Panc1 (cell line): ENCODE measurements at places on chromosomes 11 and 22.

DNA sequence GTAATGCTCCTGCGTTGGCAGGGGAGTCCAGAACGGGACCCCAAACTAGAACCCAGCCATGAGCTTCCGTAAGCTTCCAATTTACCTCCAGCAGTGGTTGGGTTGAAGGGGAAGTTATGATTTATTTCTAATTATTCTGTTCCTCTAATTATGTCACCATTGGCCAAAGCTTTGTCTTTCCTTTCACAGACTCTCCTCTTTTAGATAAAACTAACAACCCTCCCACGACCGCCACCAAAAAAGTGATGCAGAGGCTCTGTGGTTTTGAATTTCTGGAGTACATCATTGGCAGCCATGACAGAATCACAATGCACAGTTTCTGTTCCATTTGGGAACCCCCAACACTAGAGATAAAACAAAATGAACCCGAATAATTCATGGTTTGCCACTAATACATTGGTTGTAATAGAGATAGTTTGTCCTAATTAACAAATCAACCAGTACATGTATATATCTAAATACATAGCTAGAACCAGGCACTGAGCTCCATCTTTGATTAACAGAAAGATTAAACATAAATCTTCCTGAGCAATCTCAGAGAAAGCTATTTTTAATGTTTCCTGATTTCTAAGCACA is 64.3 kb downstream of the ETS1 start:
- DNase-seq: no peak

GRCh38 chr11:93267383-93267782 is 63.2 kb upstream of the DEUP1 start:
- no peak for DNase-seq

DNA sequence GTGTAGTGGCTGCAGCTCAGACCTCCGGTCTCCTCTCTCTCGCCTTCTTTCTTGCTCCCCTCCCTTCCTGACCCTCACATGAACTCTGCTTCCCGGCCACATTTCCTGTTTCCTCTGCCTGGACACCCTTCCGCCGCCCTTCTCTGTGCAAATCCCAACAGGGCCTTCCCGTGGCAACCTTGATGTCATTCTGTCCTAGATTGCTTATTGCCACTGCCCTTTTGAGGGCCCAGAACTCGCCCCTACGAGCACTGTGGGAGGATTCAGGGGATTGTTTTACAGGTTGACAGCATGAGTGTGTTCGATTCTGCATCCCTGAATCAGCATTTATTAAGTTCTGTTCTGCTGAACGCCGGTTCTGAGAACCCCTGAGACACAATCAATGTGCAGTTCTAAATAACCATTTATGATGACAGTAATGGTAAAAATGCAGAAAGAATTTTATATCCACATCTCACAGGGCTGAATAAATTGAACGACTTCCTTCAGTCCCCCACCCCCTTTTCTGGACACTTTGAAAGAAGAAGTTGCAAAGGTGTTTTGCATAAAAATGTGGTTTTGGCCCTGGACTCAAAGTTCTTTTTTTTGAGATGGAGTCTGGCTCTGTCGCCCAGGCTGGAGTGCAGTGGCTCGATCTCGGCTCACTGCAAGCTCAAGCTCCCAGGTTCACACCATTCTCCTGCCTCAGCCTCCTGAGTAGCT is 6.4 kb downstream of the BATF2 start:
- no peak for DNase-seq

- DNase-seq: no peak
These were observed 5.4 kb downstream of the C11orf96 start for GRCh38 chr11:43947815-43948214.

DNA sequence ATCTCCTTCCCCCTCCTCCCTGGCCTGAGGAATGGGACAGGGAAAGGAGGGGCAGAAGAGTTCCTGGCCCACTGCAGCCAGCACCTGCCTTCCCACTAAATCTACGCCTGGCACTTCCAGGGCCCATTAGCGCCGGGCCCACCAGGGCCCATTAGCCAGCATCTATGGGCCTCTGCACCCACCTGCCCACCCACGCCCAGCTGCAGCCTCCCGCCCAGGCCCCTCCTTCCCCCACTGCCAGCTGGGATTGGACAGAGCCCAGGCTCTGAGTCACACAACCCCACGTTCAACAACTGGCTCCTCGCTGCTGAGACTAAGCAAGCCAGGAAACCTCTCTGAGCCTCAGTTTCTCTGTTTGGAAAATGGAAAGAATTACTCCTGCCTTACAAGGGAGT is 48.7 kb downstream of the CYTH4 start:
- no peak for DNase-seq

- DNase-seq: no peak
These were observed 101.6 kb downstream of the COMMD9 start for GRCh38 chr11:36187622-36188021.

DNA sequence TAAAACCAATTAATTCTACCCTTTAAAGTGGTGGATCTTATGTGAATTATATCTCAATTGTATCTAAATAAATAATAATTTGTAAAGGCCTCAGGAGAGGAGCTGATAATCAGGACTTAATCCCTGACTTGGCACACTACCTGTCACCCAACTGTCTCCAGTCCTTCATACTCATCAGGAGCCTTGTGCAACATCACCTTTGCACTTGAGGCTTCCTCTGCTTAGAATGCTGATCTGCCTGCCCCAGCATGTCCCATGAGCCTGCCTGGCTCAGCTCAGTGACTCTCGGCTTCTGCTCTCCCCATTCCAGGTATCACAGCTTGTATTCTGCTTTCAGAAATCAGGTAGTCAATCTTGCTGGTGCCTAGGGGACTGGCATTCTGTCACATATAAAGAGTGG is 43.9 kb upstream of the PRODH start:
- DNase-seq: no peak

GRCh38 chr11:67312187-67313021 is 9.1 kb downstream of the SSH3 start:
- DNase-seq: no peak

DNA sequence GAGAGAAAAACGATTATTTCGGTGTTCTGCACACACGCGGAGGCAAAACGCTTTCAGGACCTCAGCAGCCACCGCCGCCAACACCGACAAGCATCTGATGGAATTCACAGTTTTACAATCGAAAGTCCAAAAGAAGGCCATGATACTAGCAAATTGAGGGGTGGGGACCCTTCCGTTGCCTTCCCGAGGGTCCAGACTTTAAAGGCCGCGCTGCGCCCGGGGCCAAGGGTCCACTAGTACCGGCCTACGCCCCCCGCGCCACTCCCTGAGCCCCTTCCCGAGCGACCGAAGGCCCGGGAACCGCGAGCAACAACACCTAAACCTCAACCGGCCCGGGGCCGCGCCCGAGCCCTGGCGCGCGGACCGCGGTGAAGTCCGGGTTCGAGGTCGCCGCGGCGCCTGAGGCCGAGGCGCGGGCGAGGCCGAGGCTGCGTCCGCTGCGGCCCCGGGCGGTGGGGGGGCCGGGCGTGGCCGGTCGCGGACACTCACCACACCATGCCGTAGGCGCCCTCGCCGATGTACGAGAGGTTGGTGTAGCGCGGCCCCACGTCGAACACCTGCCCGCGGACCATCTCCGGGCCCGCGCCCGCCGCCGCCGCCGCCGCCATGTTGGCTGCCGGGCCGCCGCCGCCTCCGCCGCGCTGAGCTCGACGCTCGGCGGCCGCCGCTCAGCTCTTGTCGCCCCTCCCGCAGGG is 465 bp downstream of the MAPK1 start:
- DNase-seq: no peak

DNA sequence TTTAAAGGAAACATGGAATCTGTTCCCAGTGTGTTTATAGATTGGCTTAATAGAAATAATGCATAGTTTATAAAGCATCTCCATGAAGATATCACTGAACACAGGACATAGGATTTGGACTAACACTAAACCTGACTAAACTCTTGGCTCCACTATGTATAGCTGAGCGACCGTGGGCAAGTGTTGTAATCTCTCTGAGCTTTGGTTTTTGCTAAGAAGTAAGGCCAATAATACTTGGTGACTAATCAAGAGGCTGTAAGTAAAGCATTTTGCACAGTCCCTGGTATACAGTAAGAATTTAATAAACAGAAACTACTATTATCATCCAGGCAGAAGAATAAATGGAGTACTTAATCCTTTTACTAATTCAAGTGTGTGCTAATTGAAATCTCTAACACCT is 125.5 kb upstream of the MTMR2 start:
- no peak for DNase-seq

DNA sequence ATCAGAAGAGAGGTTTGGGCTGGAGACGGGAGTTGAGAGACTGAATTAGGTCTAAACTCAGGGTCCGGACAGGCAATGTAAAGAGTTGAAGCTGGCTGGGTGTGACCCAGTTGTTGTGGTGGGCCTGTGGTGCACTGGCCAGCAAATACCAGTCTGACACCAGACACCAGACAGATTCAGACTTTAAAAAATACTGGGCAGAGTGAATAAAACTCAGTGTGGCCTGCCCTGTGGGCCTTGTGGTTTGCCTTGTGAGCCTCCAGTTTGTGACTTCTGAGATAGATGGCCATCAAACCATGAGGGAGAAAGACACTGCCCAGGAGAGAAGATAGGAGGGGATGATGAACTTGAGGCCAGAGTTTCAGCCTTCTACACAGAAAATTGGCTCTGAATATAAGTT is 25.8 kb downstream of the RCN1 start:
- no peak for DNase-seq

DNA sequence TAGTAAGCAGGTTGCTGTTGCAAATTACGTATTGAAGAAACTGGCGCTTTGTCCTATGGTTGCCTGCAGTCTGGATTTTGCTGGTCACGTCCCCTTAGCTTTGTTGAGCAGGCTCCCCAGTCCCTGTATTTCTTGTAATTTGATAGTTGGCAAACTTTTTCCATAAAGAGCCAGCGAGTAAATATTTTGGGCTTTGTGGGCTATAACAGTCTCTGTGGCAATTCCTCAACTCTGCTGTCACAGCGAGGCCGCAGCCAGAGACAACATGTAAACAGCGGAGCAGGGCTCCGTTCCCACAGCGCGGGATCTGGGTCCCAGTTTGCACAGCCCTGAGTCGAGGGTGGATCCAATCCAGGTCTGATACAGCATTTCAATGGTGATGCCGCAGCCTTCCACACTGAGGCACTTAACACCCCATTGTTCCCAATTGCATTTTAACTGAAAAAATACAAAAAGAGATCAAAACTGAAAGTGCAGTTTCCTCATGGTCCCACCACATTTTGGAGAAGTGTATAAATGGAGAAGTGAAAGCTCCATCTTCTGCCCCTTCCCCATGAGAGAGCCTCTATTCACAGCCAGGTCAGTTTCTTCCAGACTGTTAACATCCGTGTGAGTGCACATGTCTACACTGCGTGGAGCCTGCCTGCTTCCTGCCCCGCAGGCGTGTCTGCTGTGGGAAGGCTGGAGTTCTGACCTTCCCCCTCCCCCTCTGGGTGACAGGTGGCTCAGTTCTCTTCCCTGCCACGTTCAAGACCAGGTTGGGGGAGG is 89.1 kb downstream of the RPS6KA4 start:
- no peak for DNase-seq

DNA sequence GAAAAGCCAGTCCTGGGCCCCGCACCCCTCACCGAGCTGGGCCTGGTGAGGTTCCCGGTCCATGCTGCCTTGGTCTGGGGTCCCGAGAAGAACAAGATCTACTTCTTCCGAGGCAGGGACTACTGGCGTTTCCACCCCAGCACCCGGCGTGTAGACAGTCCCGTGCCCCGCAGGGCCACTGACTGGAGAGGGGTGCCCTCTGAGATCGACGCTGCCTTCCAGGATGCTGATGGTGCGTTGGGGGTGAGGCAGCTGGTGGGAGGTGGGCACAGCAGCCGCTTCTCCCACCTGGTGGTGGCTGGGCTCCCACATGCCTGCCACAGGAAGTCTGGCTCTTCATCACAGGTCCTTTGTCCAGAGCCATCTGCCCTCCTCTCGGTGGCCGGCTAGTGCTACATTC is 4.5 kb upstream of the SMARCB1 start:
- DNase-seq: no peak
